Right lobe of liver (tissue), 6 donors: ENCODE measurements at places on chromosomes 4 and X. TPM values are rescaled to one million over a fixed set of nuclear protein-coding genes. Genes with fewer than 3 reads are reported as not detected.
A peak's percentile ranks its signal among the peaks of the same experiment; 100 is the strongest.

DNA sequence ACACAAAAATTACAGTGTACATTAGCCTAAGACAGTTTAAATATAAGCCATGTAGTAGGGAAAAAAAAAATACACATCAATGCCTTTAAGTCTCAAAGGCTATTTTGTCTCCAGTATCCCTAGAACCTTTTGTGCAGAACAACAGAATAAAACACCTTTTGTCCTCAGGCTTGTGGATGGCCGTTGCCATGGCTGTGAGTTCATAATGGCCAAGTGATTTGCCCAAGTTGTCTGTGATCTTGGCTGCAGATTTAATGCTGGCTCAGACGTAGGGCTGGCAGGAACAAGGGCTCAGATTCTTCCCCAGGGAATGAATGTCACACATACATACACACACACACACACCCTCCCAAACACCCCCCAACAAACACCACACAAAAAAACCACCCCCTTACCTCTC is 25.3 kb downstream of the GPM6B start:
- H3K36me3 ChIP-seq, result no peaks in the 10 kb centered on the region
- H3K4me1 ChIP-seq, result no peaks in the 10 kb centered on the region
- H3K27me3 ChIP-seq, result no peaks in the 10 kb centered on the region
- no peak overlapping the region for H3K4me3 ChIP-seq
- no peak overlapping the region for H3K27ac ChIP-seq
- no peak for DNase-seq

DNA sequence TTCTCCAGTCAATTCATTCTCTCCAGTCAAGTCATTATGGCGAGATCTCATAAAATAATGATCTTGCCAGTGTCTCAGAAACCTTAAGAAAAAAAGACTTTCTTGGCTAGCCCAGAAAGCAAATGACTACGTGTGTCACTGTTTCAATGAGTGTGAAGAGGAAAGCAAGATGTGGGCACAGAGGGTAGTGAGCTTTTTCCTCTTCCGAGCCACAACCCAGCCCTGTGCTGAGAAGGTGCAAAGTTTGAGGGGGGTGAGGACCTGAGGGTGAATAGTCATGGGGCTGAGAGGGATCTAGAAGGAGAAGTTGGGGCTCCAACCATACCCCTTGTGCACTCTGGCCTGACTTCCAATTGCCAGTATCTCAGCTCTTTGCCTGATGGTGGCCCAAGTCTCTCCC is 85.6 kb upstream of the EGFL6 start:
- no peaks in the 10 kb centered on the region for H3K27me3 ChIP-seq
- no peaks in the 10 kb centered on the region for H3K36me3 ChIP-seq
- no peak overlapping the region for H3K27ac ChIP-seq
- H3K4me1 ChIP-seq, result no peaks in the 10 kb centered on the region
- no peak overlapping the region for H3K4me3 ChIP-seq

GRCh38 chrX:1500701-1501624 is 36.0 kb downstream of the P2RY8 start:
- peak overlapping the region; percentile 55 for H3K27ac ChIP-seq
- H3K27me3 ChIP-seq, result no peaks in the 10 kb centered on the region
- DNase-seq, result peak; percentile 41
- H3K4me3 ChIP-seq, result no peak overlapping the region
- no peaks in the 10 kb centered on the region for H3K36me3 ChIP-seq

DNA sequence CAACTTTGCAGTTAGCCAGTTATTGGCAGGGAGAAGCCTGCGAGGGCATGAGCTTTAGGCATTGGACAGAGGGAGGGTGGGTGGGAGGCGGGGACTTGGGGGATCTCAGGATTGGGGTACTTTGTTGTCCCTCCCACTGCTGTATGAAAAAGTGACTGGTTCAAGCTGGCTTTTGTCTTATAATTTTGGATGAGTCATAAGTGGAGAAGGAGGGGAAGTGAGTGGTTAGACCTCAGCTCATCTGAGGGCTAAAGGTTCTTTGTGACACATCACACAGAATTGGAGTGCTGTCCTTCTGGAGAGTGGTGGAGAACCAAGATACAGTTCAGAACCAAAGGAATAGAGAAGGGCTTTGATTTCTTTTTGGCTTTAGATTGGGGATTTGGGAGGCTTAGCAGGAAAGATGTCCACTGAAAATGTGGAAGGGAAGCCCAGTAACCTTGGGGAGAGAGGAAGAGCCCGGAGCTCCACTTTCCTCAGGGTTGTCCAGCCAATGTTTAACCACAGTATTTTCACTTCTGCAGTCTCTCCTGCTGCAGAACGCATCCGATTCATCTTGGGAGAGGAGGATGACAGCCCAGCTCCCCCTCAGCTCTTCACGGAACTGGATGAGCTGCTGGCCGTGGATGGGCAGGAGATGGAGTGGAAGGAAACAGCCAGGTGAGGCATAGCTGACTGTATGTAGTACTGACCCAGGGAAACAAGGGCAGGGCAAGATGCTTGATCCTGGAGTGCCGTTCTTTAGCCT is at the start of gene SLC4A4:
Gene SLC4A4 (plus strand): TSS at position 175 of the 748 bp plus-strand sequence.
- no peak within 1 kb of the TSS for H3K27ac ChIP-seq
- no peak within 1 kb of the TSS for H3K4me3 ChIP-seq
- no peaks in the 10 kb centered on the region for H3K27me3 ChIP-seq

DNA sequence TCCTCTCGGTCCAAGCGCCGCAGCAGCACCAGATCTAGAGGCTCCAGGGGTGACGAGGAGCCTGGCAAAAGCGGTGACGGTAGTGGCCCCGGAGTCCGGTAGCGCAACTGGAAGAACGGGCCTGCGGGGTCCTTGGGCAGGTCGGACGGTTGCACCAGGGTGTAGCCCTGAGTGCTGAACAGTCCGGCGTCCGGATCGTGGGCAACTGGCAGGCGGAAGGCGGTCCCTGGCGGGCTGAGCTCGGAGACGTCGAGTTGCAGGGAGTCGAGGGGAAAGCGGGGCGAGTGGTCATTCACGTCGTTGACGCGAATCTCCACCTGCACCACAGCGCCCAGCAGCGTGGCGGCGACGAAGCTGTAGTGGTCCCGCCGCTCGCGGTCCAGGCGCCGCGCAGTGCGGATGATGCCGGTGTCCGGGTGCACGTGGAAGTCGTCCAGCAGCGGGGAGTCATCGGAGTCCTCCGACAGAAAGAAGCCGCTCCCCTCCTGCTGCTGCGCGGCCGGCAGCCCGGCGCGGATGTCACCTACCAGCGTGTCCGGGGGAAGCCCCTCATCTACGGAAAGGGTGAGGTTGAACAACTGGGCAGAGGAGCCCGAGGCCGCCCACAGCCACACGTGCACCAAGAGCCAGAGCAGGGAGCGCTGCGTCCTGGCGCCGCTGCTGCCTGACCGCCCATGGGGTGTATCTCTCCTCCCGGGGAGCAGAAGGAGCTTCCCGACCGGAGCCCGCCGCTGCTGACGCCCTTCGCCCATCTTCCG is 837 bp downstream of the DCHS2 start:
- no peak overlapping the region for H3K27ac ChIP-seq
- H3K4me3 ChIP-seq, result no peak overlapping the region
- DNase-seq, result no peak
- H3K27me3 ChIP-seq, result no peaks in the 10 kb centered on the region

DNA sequence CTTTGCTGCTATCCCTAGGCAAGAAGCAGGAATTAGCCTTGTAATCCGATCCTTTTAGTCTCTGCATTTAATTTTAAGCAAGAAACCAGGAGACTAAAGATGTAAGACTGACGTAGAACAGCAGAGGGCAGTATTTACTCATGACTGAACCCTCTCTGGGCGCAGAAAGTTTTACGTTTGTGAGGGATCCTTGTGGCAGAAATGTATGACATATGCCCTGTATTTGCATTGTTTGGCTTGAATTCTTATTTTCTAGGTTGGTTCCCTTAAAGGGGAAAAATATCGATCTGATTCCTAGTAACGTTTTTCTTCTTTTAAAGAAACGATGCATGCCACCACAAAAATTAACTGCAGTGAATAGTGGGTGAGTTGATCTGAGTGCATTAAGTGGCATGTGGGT is 1.3 kb upstream of the FAT4 start:
- H3K27me3 ChIP-seq, result no peaks in the 10 kb centered on the region
- peak overlapping the region; percentile 91 for H3K27ac ChIP-seq
- H3K36me3 ChIP-seq, result no peaks in the 10 kb centered on the region
- no peaks in the 10 kb centered on the region for H3K4me1 ChIP-seq

- no peak overlapping the region for H3K4me3 ChIP-seq
- no peak overlapping the region for H3K27ac ChIP-seq
- H3K4me1 ChIP-seq, result no peaks in the 10 kb centered on the region
- no peaks in the 10 kb centered on the region for H3K36me3 ChIP-seq
Measured at GRCh38 chrX:77930581-77930980, 20.1 kb downstream of the ATP7A start.

GRCh38 chrX:24485976-24486680 is 21.0 kb downstream of the PDK3 start:
- no peaks in the 10 kb centered on the region for H3K27me3 ChIP-seq
- H3K4me1 ChIP-seq, result no peaks in the 10 kb centered on the region
- H3K4me3 ChIP-seq, result no peak overlapping the region
- no peaks in the 10 kb centered on the region for H3K36me3 ChIP-seq
- no peak overlapping the region for H3K27ac ChIP-seq
- no peak for DNase-seq

GRCh38 chr4:111269439-111269838 is 646.6 kb upstream of the PITX2 start:
- H3K4me3 ChIP-seq, result no peak overlapping the region
- no peak for DNase-seq

DNA sequence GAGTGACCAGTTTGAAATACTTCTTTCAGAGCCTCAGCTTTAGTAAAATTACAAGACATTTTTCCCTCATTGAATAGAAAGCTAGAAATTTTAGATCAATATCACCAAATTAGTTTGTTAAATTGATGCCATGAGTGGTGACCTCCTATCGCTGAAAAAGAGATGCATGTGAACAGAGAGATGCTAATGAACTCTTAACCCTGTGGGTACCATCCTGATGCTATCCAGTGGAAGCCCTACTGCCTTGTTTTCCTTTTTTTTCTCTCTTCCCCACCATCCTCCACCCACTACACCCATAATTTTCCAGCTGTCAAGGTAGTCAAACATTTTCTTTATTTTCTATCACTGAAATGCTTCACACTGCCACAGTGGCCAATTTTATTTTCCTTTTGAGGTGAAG is 61.9 kb downstream of the PPEF1 start:
- no peaks in the 10 kb centered on the region for H3K36me3 ChIP-seq
- no peak overlapping the region for H3K27ac ChIP-seq
- H3K4me3 ChIP-seq, result no peak overlapping the region
- no peak for DNase-seq

GRCh38 chr4:83009529-83009928 is 1.1 kb downstream of the LIN54 start:
- DNase-seq, result no peak
- no peaks in the 10 kb centered on the region for H3K27me3 ChIP-seq
- H3K36me3 ChIP-seq, result no peaks in the 10 kb centered on the region
- peak overlapping the region; percentile 80 for H3K4me3 ChIP-seq
- peaks cover 23% of the 10 kb centered on the region for H3K4me1 ChIP-seq
- H3K27ac ChIP-seq, result no peak overlapping the region

DNA sequence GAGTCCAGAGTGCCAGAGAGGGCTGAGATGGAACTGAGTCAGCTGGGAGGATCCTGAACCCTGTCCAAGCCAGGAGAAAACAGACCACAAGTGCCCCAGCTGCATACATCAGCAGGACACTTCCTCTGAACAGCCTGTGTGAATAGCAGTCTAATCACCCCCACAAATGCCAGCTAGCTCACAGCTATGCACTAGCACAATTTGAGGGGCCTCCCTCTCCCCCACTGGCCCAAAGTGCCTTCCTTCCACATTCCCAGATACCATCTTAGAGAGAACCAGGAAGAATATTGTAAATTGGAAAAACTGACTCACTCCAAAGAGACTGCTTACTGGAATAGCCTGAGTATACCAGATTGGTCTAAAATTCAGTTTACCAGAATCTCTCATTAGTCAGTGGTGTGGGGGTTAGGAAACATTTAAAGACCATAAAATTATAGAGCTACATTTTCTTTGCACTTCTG is 292.6 kb upstream of the KLF3 start:
- peaks cover 12% of the 10 kb centered on the region for H3K4me1 ChIP-seq
- H3K36me3 ChIP-seq, result no peaks in the 10 kb centered on the region
- no peak overlapping the region for H3K4me3 ChIP-seq
- no peaks in the 10 kb centered on the region for H3K27me3 ChIP-seq
- no peak overlapping the region for H3K27ac ChIP-seq

DNA sequence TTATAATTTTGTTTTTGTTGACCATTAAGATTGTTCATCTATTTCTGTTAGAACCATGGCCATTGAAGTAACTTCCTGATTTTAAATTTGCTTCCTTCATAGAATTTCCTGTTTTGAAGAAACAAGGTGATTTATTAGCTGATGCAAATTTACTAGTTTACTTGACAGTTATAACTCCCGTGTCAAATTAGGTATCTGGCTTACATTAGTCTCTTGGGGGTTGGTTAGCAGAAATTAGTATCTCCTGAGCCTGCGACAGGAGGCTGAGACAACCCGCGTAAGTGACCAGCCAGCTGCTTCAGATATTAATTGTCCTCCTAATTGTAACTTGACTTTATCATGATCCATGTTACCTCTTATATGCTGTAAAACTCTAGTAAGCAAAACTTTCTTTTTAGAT is 154.3 kb downstream of the CFAP299 start:
- H3K27me3 ChIP-seq, result no peaks in the 10 kb centered on the region
- no peak for DNase-seq
- H3K36me3 ChIP-seq, result no peaks in the 10 kb centered on the region
- H3K4me3 ChIP-seq, result no peak overlapping the region
- no peaks in the 10 kb centered on the region for H3K4me1 ChIP-seq
- H3K27ac ChIP-seq, result no peak overlapping the region

DNA sequence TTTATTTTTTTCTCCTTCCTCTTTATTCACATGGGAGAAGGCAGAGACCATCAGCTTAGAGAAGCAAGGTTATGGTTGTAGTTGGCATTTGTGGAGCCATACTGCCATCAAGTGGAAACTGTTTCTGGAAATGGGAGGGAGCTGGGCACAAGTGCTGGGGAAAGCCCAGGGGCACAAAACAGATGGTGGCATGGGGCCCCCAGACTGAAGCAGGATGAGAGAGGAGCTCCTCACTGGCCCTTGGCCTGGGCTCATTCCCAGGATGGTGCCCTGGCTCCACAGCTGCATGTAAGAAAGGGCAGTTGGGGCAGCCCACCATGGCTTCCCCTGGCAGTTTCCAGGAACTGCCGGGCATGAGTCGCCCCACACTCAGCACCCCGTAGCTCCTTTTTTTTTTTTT is 59.2 kb downstream of the NBDY start:
- no peaks in the 10 kb centered on the region for H3K36me3 ChIP-seq
- H3K27ac ChIP-seq, result no peak overlapping the region
- DNase-seq, result peak; percentile 5
- no peaks in the 10 kb centered on the region for H3K4me1 ChIP-seq

- DNase-seq, result no peak
- H3K27ac ChIP-seq, result no peak overlapping the region
- H3K4me3 ChIP-seq, result no peak overlapping the region
- H3K36me3 ChIP-seq, result no peaks in the 10 kb centered on the region
- H3K27me3 ChIP-seq, result no peaks in the 10 kb centered on the region
Measured at GRCh38 chrX:3697220-3697684, 16.2 kb downstream of the PRKX start.

Gene CSAG2
- total RNA-seq, result not detected

Gene CDKL2
- total RNA-seq, result not detected

Gene ZAR1
- not detected for total RNA-seq

Gene GABRQ
- not detected for total RNA-seq

Gene LRRC66
- 0.05 TPM for total RNA-seq

Gene CRMP1
- total RNA-seq, result not detected

Gene TKTL1
- 0.06 TPM for total RNA-seq

Gene PPARGC1A
- 37.1 TPM for total RNA-seq

Gene HHIP
- 6.1 TPM for total RNA-seq
